AG04450 (cell line): ENCODE measurements at places on chromosomes 12 and 14.

GRCh38 chr12:99130808-99131553 is 485.9 kb downstream of the APAF1 start:
- DNase-seq, result no peak

- no peak for DNase-seq
Observed at GRCh38 chr12:116043659-116044535, 233.6 kb downstream of the MED13L start.

DNA sequence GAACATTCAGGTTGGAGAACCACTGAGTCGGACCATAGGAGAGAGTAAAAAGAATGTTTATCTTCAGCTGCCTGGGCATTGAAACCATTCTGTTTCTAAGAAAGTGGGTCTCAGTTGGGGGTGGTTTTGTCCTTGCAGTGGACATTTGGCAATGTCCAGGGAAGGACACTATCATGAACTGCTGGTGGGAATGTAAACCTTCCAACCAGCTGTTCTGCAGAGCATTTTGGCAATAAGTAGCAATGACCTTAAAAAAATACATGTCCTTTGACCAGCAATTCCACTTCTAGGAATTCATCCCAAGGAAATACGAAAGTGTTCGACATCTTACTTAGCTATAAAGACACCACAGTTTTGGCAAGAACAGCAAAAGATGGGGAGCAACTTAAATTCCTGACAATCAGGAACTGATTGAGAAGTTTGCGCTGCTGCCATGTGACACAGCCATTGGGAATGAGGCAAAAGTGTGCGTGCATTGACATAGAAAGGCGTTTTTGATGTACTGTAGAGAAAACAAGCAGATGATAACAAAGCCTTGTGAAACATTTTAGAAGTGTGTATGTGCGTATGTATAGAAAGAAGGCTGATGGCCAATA is 82.9 kb upstream of the MAP1LC3B2 start:
- no peak for DNase-seq

GRCh38 chr14:23114669-23115038 is 4.4 kb downstream of the CEBPE start:
- DNase-seq, result no peak

DNA sequence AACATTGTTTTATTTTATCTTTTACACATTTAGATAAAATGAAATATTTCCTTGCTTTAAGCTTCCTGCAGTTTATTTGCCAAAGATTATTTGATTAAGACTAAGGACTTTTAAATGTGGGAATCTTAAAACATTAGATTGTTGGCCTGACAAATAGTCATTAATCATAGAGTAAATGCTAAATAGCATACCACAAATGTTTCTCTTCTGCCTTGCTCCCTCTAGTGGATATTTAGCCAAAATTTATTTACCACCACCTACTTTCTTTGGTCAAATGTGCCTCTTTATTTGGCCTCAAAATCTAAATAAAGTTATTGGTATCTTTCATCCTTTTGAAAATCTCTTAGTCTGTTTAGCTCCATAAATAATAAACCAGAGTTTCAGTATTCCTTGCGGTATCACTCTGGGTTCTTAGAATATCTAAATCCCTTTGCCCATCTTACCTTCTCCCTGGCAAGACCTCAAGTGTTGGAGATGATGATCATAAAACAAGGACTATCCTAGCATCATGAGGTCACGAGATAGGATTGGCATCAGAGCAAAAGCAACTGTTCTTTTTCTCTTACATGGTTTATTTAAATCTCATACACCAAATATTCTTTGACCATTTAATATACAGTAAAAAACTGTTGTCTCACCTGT is 150.6 kb upstream of the AEBP2 start:
- DNase-seq, result no peak

DNA sequence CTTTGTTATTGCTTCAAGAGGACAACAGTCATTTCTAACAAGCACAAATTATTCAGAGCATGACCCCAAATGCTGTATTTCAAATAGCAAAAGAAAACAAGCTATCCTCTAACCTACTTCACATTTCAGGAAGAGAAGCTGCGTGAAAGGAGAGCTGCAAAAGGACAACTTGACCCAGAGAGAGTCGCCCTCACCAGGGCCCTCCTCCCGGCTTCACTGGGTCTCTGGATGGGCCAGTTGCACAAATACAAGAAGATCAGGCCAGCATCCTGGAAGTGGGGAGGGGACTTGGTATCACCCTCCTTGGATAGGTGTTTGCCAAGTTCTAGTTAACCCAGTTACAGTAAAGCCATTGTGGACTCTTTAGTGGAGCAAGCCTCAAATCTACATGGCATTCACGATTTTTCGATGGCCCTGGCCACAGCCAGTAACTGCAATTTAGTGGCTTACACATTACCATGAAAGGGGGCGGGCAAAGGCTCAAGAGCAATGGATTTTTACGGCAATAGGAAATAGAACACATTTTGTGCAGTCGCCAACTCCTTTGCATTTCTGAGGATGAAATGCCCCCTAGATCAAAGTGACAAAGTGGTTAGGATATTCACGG is 166.9 kb upstream of the DIO2 start:
- DNase-seq, result no peak

DNA sequence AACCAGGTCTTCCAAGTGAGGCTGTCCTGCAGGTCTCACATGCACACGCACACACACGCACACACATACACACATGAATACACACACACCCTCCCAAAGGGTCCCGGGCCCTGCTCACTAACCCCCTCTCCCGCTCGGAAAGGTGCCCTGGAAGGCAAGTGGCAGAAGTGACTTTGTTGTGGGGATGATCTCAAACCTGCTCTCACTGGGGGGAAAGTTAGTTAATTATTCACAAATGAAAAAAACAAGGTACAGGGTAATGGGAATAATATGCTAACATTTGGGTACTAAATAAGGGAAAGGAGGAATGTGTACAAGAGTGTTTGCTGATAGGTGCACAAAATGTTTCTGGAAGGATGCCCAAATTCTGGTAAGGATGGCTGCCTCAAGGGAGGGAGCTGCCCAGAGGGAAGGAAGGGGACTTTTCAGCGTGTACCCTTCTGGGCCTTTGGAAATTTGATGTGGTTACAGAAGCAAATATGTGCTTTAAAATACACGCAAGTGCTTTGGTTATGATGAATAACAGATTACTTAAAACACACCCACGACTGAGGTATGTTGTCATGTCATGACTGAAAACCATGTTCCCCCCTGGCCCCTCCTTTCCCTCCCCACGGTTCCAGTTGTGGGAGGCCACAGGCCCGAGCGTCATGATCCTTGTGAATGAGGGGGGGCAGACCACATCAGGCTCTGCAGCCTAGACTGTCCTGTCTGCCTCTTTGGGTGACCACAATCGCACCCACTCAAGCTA is 43.3 kb upstream of the PLEKHG6 start:
- no peak for DNase-seq
